ENCODE measurements at places on chromosomes 1 and 21. TPM values are rescaled to one million over a fixed set of nuclear protein-coding genes. Genes with fewer than 3 reads are reported as not detected.

Gene OR2M3
- not detected for total RNA-seq

Gene KRTAP19-3
- not detected for total RNA-seq

Gene AMY1A
- 0.38 TPM for total RNA-seq

Gene ELK4
- 24.5 TPM for total RNA-seq

Gene LCE2A
- not detected for total RNA-seq

- no peak for DNase-seq
Observed at GRCh38 chr1:246128494-246129069, 378.5 kb downstream of the SMYD3 start.

GRCh38 chr1:184504040-184504954 lies 117.5 kb downstream of the C1orf21 start:
- no peak for DNase-seq

DNA sequence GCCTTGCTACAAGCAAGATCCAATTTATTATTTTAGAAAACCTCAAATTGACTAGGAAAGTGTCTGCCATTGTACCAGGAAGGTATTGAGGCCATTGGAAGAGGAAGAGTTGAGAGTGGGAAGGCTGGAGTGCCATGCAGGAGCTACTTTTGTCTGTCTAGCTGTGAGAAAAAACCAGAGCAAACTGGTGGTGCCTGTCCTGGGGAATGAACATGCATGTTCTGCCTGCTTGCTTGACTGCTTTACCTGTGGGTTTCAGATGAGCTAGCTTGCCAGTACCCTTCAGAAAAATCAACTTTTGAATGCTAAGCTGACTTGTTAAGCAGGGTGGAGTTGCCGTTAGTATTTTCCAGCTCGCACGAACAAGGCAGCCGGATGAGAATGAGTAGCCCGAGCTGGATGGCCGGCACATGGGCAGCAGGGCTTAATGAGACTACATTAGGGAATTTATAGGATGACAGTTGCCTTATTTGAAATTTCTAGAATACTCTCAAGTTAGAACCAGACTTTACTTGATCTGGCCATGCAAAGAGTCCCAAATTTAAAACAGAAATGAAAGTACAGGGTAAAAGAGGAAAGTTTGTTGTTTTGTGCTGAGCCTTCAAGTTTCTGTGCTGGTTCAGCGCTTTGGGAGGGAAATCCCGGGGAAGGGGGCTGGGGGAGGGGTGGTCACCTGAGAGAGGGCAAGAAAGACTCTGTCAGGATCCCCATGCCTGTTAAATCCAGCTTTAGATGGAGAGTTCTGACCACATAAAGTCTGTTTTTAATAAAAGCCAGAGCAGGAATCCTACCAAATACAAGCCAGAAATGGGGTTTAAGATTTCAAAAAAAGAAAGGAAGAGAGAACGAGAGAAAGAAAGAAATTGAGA lies 29.6 kb upstream of the C1orf105 start:
- DNase-seq, result no peak

DNA sequence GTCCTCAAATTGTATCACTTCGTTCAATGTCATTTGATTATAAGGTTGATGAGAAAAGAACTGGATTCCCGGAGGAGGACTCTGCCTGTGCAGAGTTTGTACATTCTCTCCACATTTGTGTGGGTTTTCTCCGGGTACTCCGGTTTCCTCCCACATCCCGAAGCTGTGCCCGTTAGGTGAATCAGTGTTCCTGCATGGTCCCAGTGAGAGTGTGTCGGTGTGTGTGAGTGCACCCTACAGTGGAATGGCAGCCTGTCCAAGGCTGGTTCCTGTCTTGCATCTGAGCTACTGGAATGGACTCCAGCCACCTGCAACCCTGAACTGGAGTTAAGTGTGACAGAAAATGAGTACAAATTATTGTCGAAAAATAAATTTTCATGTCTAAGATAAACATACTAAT lies 92.2 kb upstream of the KCTD3 start:
- no peak for DNase-seq

GRCh38 chr1:107534632-107535031 lies 393.8 kb downstream of the NTNG1 start:
- DNase-seq, result no peak

GRCh38 chr1:55774446-55774845 lies 559.3 kb upstream of the USP24 start:
- DNase-seq, result no peak

- no peak for DNase-seq
Observed at GRCh38 chr1:33242652-33243051, 13.6 kb upstream of the ZNF362 start.

GRCh38 chr1:44934791-44935190 lies 51.6 kb downstream of the EIF2B3 start:
- DNase-seq, result no peak

GRCh38 chr1:94925561-94926125 lies 1.3 kb downstream of the CNN3 start:
- peak; percentile 68 for DNase-seq
